ENCODE measurements at places on chromosomes 16 and 17. TPM values are rescaled to one million over a fixed set of nuclear protein-coding genes. Genes with fewer than 3 reads are reported as not detected.

GRCh38 chr16:85014311-85014710 is 3.0 kb upstream of the ZDHHC7 start:
- no peak for DNase-seq

Gene GFAP
- 0.81 TPM for total RNA-seq

DNA sequence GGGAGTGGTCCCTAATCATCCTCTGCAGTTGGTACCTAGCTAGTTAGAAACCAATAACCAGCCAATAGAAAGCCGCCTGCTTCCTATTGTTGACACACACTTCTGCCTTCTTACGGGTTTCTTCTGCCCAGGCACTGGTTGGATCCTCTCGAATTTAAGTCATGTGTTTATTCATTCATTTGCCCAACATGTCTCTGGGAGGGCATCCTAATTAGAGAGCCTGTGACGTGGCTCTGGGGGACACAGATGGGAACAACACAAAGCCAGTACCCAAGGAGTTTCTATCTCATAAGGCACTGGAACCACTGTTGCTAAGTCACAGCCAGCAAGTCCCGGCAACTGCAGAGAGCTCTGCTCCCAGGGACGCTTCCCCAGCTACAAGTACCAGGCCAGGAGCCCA is 300.7 kb upstream of the TNRC6C start:
- no peak for DNase-seq

- DNase-seq = no peak
Measured at GRCh38 chr17:45256114-45256966, 5.6 kb downstream of the SPATA32 start.

Gene TMIGD1
- not detected for total RNA-seq

DNA sequence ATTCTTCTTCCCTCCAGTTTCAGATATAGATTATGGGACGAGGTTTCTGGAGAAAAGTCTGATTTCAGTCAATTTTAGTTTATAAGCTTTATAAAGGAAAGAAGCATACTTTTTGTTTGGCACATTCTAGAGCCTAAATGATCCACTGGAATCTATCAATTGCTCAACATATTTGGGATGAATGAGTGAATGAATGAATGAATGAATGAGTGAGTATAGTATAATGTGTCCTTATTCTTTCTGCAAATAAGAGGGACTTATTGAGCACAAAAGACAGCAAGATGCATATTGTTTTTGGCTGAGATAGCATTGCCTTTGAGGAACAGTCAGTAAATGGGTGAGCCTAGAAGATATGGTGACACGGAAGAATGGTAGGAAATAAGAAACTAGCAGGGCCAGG is 245.4 kb downstream of the SHISA9 start:
- no peak for DNase-seq

- DNase-seq = peak; percentile 28
Measured at GRCh38 chr16:49466881-49467280, 93.3 kb downstream of the C16orf78 start.

- DNase-seq = no peak
Measured at GRCh38 chr17:34408439-34408838, 45.4 kb upstream of the CCL1 start.

Gene ABAT
- 29.9 TPM for total RNA-seq

DNA sequence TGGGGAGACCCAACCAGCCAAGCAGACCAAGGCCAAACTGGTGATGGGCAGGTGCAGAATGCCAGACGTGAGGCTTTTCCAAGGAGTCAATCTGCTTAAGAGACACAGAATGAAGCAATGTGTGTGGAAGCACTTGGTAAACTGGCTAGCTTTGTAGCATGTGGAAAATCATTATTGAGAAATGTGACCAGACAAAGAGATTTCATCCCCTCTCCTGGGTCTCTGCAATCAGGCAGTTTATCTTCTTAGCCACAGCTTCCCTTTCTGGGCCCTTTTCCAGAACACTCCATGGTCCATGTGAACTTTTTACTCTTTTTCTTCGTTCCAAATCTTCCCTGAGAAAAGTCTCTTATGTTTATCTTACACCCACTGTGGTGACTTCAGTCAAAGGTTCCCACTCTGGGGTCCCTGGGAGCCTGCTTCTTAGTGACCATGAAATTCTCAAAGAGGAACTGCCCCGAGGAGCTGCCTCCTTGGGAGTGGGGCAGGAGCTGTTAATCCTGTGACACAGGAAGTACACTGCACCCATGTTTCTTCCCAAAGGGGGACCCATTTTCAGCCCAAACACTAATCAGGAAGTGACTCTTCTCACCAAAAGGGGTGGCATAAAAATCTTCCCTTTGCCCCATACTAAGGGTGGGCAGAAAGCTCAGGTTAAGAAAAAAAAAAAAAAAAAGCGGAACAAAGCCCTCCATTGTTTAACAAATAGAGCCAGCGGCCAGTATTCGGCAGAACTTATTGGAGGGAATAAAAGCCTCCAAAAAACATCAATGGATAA is 346.2 kb upstream of the ASIC2 start:
- no peak for DNase-seq

Gene SHBG
- not detected for total RNA-seq

- no peak for DNase-seq
Measured at GRCh38 chr17:55224746-55225145, 40.0 kb upstream of the HLF start.

DNA sequence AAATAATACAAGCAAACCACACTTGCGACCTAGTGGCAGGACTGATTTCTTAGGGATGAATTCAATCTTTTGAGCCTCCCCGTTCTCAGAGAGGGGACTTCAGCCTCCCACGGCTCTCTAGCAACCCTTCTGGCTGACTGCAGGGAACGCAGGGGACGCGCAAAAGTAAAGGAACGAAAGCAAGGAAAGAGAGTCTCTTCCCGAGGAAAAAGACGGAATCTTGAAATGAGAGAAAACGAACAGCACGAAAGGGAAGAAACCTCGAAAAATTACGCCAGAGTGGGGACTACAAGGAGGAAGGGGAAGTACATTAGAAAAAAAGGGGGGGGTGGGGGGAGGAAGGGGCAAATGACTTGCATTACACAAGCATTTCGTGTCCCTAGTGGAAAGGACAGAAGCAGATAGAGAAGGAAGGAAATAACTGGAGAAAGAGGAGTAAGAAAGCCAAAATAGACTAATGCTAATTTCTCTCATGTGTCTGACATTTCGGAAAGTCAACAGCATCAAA is 1.2 kb downstream of the GRB2 start:
- DNase-seq = peak; percentile 62

Gene TBC1D3G
- total RNA-seq = not detected

Gene SMIM5
- total RNA-seq = 9.5 TPM

- DNase-seq = no peak
Measured at GRCh38 chr17:39069114-39069756, 82.2 kb downstream of the PLXDC1 start.

- DNase-seq = no peak
Measured at GRCh38 chr17:55572599-55572998, 61.3 kb upstream of the SMIM36 start.

DNA sequence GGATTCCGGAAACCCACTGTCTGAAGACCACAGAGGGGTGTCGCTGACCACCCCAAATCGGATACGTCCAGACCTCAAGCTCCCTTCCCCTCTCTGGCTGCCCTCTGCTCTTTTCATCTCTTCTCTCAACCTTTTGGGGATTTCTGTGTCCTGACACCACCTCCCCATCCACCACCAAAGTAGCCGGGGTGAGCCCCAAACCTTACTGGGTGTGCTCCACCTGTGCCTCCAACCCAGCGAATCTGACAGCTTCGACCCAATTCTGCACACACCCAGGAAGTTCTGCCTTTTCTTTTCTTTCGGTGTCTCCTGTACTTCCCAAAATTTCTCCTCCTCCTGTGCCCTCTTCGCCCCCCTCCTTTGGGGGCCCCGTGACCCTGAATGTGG is 534 bp downstream of the KCTD11 start:
- no peak for DNase-seq

GRCh38 chr16:72962347-72962746 is 85.6 kb downstream of the ZFHX3 start:
- no peak for DNase-seq

DNA sequence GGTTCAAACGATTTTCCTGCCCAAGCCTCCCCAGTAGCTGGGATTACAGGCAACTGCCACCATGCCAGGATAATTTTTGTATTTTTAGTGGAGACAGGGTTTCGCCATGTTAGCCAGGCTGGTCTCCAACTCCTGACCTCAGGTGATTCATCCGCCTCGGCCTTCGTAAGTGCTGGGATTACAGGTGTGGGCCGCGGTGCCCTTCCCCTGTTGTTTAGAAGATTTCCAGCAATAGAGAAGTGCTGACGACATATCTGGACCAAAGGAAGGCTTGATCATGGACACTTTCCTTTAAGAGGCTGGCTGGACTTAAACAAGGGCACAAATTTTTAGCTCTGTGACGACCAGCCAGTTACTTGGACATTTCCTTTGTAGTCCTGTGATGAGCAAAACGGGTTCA is 1.3 kb upstream of the MT1M start:
- no peak for DNase-seq

GRCh38 chr17:81511804-81512561 is 616 bp downstream of the ACTG1 start:
- no peak for DNase-seq

GRCh38 chr17:1008008-1008761 is 11.3 kb downstream of the TIMM22 start:
- no peak for DNase-seq

Gene PHKG2
- total RNA-seq = 35.9 TPM

Gene FOXF1
- total RNA-seq = 31.7 TPM

DNA sequence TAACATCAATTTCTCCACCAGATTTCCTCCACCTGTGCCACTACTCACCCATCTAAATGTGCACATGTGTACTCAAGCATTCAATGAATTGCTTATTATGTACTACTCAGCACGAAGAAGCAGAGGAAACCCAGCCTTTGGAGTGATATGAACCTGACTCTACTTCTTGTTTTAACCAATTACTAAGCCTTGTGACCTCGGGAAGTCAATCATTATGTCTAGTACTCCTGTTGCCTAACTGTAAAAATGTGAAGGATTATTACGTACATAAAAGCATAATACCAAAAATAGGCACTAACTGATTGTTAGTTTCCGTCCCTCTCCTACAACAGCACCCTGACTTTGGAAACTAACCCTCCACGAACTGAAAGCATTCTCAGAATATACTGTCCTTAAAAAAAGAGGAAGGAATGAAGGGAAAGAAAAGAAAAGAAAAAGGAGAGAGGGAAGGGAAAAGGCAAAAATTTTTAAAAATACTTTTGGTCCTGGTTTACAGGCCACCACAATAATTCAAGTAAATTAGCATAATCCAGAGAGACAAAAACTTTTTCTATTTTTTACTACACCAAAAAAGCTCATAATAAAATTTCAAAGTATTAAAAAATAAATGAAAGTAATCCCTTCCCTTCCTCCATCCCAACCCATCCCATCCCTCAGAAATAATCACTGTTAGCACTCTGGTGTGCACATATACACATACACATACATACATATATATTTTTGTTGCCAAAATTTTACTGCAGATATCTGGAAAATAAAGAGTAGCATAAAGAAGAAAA is 53.6 kb downstream of the KANSL1 start:
- no peak for DNase-seq

GRCh38 chr17:59620518-59621259 is 994 bp downstream of the CLTC start:
- peak; percentile 50 for DNase-seq

- DNase-seq = no peak
Measured at GRCh38 chr17:80455336-80455710, 21.1 kb downstream of the NPTX1 start.

DNA sequence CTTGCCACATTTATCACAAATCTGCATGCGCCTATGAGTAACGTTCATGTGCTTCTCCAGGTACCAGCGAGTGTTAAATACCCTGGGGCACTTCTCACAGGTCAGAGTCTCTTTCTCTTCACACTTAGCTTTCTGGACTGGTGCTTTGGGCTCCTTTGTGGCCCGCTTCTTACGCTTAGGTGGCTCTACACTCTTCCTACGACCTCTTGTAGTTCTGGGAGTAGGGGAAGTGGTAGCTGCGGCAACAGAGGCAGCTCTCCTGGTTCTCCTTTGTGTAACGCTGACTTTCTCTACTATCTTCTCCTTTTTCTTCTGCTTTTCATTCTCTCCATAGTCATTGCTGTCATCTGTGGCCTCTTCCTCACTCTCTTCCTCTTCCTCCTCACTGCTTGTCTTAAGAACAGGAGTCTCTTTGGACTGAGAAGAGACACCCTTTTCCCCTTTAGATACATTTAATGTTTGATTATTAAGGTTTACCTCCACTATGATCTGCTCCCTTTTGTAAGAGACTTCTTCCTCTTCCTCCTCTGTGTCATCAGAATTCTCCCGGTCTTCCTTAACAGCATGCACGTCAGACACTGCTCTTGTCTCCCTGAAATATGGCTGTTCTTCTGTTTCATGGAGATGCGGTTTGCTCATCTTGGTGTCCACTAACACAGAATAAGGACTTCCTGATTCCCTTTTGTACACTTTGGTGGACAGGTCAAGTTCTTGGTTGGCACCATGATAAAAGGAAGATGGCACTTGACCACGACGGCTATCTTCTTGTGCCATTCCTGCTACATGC is 45.0 kb downstream of the ZNF652 start:
- DNase-seq = no peak

Gene SCIMP
- total RNA-seq = 2.9 TPM

Gene SLC43A2
- 30.9 TPM for total RNA-seq

GRCh38 chr17:61736438-61736837 is 126.9 kb downstream of the BRIP1 start:
- no peak for DNase-seq

Gene ZNF385C
- total RNA-seq = 1.2 TPM
